NCI-H187 (cell line): ENCODE measurements at places on chromosomes 7 and 10.

- no peak for DNase-seq
Measured at GRCh38 chr7:36794689-36795088, 70.4 kb upstream of the AOAH start.

DNA sequence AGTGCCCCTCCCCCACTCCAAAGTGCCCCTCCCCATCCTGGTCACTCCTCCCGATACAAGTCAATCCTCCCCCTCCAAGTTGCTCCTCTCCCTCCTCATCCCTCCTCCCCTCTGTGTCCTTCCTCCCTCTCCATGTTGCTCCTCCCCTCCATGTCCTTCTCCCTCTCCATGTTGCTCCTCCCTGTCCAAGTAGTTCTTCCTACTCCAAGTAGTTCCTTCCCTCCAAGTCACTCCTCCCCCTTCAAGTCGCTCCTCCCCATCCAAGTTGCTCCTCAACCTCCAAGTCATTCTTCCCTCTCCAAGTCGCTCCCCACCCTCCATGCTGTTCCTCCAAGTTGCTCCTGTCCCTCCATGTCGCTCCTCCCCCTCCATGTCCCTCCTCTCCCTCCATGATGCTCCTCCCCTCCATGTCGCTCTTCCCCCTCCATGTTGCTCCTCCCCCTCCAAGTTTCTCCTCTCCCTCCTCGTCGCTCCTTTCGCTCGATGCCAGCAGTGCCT lies 8.6 kb upstream of the WBP1L start:
- no peak for DNase-seq

DNA sequence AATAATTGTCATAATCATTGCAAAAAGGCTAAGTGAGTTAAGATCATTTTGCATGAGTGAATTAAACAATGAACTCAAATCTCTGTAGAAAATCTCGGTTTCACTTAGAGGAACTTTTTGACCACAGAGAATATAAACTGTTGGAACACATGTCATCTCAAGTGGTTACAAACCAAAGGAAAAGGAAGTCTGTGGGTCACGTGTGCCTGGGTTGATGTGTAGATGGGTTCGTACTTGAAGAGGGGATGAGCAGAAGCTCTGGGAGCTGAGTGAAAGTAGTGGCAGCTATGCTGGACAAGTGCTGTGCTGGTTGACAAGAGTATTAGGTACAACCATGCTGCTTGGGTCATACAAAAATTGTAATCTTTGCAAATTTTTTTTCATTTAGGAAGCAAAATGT lies 35.0 kb downstream of the GLRX3 start:
- no peak for DNase-seq

DNA sequence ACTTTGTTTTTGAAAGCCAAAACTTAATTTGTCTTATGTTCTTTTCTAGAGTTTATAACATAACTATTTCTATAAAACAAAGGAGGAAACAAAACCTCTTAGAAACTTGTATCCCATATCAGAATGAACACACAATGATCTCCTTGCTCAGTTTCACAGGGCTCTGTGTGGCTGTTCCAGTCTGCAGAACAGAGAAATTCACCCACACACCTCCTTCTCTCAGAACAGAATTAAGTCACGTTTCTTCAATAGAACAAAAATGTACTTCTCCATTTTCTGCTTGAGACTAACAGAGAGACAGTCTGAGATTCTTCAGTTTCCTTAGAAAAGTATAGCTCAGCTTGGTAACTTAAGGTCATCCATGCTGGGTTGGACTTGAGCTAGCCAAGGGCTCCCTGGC lies 15.8 kb upstream of the DOCK1 start:
- no peak for DNase-seq

GRCh38 chr7:9200626-9201025 lies 767.2 kb downstream of the NXPH1 start:
- no peak for DNase-seq
